Activated CD4-positive, alpha-beta T cell treated with anti-CD3 and anti-CD28 coated beads, Interleukin-2, amount 50 U/mL, for 1 hour (primary cell): ENCODE measurements at places on chromosomes 13 and 19.

DNA sequence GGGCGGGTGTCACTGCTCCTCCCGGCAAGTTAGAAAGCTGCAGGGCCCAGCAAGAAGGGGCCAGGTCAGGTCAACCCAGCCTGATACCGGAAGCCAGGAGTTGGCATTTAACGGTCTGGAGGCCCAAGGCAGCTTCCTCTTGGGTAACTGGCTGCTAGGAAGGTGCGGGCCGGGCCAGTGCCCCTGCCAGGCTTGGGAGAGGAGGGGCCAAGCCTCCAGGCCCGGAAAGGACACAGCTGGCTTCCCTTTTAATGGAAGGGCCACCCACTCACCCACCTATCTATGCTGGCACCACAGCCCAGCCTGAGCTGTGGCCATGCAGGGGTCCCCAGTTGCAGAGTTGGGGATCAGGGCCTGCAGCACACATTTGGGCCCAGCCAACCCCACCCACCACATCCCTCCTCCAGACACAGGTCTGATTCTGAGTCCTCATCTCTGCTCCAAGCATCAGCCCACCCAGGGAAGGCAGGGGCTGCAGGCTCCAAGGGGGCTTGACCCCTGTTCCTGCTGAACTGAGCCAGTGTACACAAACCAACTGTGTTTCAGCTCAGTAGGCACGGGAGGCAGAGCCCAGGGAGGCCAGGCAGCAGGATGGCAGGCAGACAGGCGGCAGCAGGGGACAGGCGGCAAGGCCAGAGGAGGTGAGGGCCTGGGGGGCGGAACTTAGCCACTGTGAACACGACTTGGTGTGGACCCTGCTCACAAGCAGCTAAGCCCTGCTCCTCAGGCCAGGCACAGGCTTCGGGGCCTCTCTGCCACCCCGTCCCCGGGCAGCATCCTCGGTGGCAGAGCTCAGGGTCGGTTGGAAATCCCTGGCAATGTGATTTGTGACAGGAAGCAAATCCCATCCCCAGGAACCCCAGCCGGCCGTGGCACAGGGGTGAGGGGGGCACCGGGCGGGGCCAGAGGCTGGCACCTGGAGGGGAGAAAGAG, 40.8 kb downstream of the ZSWIM4 start:
- DNase-seq = peak; percentile 41

GRCh38 chr13:28093881-28094280, 6.5 kb downstream of the FLT3 start:
- no peak for DNase-seq

DNA sequence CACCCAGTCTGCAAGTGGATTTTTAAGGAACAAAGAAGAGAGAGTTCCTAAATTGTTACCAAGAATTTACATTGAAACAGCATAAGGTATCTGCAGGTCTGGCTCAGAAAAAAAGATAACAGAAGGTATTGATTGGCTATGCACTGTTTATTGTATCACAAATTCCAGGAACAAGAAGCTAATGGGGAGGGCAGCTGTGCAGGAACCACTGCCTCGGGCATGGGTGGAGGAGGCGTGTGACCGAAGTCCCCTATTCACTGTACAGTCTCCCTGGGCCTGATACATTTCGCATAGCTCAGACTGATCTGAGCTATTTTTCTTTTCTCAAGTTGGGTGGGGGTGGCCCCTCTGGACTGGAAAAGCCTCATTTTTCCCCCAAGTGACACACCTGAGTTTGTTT, 11.7 kb downstream of the NECTIN2 start:
- no peak for DNase-seq

DNA sequence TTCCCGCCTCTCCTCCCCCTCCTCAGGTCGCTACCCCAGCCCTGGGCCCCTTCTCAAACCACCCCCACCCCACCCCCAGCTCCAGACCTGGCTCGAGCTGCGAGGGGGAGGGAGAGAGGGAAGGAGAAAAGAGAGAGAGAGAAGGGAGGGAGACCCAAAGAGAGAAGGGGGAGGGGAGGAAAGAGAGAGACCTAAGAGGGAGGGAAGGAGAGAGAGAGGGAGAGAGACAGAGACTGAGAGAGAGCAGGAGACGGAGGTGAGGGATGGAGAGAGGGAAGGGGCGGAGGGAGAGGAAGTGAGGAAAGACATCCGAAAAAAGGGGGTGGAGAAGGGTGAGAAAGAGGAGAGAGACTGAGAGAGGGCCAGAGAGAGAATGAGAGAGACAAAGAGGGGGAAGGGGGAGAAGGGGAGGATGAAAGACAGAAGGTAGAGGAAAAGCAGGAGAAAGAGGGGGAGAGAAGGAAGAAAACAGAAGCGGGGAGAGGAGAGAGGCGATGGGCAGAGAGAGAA, 2.0 kb upstream of the SPACA6 start:
- DNase-seq = no peak

- DNase-seq = no peak
Measured at GRCh38 chr19:57771417-57771816, 1.9 kb downstream of the ZNF586 start.

DNA sequence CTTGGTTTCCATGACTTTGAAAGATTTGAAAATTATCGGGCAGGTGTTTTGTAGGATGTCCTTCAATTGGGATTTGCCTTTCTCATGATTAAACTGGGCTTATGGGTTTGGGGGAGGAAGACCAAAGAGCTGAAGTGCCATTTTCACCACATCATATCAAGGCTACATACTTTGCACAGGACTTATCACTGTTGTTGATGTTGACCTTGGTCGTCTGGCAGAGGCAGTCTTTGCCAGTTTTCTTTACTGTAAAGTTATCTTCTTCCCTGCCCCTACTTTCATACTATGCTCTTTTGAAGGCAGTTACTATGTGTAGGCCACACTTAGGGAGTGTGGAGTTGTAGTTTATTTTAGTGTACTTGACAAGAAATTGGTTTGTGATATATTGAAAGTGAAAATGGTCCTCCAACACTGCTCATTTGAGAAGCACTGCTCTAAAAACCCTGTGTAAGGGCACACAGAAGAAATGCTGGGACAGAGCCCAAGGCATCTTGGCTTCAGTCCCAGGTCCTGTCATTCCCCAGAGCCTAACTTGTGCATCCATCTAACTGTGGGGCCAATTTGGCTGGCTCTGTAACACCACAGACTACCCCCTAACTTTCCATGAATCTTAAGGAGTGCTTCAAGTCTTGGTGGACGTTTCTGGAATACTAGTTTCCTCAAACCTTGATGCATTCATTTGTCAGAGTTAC, 384.9 kb downstream of the KCNRG start:
- DNase-seq = no peak

GRCh38 chr13:35930665-35931631, 200.2 kb downstream of the DCLK1 start:
- no peak for DNase-seq

DNA sequence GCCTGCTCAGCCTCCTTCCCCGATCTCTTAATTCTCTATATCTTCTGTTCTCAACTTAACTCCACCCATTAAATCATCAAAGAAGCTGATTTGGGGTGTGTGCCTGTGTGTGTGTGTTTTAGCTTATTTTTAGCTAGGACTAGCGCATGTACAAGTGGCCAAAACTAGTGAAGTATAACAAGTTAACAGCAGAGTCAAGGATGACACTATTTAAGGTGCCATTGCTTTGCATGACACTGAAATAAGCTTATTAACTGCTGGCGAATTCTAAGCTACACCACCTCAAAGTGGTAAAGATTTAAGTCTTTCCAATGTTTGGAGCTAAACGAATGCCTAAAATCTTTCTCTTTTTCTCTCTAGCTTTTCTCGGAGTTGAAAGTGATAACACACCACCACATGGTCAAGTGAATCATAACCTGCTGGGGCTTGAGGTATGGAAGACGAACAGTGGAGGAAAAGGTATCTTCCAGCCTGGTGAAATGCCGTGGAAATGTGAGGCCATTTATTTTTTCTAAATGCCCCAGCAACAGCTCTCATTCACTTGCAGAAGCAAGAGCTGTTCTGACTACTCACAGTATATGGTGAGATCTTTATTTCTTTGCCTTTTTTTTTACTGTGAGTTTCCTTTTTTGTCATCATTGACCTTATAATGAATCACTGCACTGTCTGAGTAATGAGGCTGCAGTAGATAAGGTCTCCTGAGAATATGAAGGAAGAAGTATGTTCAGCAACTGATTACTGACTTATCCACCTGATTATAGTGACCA, 570.3 kb downstream of the PCDH9 start:
- no peak for DNase-seq
